Right lung (tissue), 10 donors: ENCODE measurements at places on chromosomes 5 and 9.

- DNase-seq = no peak
Measured at GRCh38 chr5:143244990-143245389, 158.5 kb downstream of the NR3C1 start.

DNA sequence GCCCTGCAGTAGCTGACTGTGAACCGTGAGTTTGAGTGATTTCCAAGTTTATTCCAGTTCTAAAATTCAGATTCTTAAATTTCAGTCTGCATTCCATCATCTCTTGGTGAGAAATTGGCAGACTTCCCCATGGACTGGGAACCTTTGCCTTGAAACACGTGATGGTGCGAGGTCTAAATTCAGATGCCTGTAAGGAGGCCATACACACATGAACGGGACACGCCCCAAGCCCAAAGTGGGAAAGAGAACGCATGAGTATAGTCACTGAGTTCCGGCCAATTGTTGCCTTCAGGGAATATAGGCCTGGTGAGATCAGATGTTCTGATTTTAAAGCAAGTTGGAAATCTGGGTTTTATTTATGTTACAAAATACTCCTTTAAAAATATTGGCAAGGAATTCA, 1084.4 kb upstream of the WWC1 start:
- peak; percentile 5 for DNase-seq

GRCh38 chr5:86807046-86808031, 189.6 kb downstream of the COX7C start:
- peak; percentile 35 for DNase-seq

DNA sequence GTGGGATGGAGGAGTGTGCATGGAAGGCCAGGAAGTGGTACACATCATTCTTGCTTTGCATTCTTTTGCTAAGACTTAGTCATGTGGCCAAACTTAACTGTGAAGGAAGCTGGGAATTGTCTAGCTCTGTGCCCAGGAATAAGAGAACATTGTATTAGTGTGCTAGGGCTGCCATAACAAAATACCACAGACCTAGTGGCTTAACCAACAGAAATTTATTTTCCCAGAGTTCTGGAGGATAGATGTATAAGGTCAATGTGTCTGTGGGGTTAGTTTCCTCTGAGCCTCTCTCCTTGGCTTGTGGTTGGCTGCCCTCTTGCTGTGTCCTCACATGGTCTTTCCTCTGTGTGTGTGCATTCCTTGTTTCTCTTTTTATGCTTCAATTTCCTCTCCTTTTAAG, 32.4 kb downstream of the NNT start:
- no peak for DNase-seq
